Hematopoietic multipotent progenitor cell treated with erythropoietin and hydrocortisone succinate and interleukin-3 and kit ligand, for 6 days (in vitro differentiated cells): ENCODE measurements at places on chromosomes 13 and 19.
A peak's percentile ranks its signal among the peaks of the same experiment; 100 is the strongest.

GRCh38 chr19:15320116-15320515, 12.2 kb downstream of the BRD4 start:
- DNase-seq, result no peak

DNA sequence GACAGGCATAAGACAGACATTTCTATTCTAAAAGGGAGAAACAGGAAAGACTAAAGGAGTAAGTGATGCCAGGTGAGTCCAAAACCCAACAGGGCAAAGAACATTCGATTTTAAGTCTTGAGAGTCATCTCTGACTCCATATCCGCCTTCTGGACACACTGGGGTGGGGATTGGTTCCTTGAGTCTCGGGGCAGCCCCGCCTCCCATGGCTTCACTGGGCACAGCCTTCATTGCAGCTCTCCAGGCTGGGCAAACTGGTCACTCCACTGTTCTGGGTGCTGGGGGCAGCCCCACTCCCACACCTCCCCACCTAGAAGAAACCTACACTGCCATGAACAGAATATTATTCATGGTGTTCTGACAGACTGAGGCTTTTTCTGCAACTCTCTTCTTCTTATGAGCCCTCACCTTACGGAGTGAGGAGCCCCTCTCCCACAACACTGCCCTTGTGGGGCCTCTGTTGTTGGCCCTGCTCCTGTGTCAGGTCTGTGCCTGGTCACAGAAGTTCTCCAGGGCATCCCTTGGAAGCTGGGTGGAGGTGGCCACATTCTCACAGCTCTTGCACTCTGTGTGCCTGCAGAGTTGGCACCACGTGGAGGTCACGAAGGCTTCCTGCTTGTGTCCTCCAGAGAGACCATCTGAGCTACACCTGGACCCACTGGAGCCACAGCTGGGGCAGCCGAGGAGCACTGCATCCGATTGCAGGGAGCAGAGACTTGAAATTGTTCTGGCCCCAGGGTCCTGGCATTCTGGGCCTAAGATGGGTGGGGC, 95.4 kb downstream of the COL4A2 start:
- no peak for DNase-seq

DNA sequence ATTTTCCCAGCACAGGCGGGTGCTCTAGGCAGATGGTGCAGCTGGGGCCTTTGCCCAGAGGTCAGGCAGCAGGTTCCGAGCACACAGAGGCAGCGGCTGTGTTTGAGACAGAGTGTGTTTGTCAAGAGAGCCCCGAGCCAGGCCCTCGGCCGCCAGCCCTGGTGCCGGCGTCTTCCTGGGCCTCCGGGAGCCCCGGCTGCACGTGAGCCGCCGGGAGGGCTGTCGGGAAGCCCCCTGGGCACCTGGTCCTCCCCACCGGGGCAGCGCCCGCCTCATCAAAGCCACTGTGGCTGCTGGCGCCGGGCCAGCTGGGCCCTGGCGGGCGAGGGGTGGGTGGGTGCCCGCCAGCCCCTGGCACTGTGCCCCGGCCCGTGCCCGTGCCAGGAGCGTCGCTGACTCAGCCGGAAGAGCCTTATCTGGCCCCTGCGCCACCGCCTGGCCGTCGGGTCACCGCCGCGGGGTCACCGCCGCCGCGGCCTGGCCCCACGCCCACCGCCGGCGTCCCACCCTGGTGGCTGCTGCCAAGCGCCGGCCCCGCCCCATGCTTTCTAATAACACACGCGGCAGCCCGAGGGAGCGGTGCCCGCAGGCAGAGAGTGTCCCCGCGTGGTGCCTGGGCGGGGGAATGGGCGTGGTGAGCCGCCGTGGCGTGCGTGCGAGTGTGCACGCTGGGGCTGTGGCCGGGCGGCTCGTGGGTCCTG, 14.9 kb downstream of the ARID3A start:
- DNase-seq, result peak; percentile 96

DNA sequence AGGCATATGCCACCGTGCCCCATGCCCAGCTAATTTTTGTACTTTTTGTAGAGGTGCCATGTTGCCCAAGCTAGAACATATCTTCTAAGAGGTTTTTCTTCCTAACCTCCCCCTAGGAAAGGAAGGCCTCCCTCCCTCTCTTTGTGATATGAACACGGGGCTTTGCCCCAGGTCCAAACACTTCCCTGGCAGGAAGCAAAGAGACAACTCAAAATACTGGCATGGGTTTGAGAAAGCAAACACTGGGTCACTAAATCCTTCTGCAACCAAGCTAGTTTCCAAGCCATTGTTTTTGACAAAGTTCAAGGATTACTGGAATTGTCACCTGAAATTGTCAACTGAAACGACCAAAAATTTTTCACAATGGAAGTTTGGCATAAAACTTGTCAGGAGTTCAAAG, 8.8 kb downstream of the CC2D1A start:
- no peak for DNase-seq

- peak; percentile 98 for DNase-seq
These were observed 25.0 kb downstream of the SH3GL1 start for GRCh38 chr19:4375164-4376027.
